H9 (cell line): ENCODE measurements at places on chromosomes 2 and 18. TPM values are rescaled to one million over a fixed set of nuclear protein-coding genes. Genes with fewer than 3 reads are reported as not detected.

DNA sequence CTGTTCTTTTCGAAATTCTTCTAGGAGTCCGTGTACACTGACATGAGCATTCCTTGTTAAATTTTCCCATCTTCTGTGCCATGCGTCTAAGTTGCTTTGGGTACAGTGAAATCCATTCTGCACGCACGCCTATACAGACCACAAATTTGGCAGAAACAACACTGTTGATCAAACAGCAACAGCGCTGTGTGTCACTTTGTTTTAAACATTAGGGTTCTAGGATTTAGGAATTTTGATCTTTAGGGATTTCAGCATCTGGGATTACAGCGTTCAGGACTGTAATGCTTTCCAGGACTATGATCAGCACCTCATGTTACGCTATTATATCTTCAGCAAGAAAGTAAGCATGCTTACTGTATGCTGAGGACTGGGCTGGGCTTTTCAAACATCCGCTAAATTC lies 47.1 kb upstream of the FHL2 start:
- no peak for DNase-seq

DNA sequence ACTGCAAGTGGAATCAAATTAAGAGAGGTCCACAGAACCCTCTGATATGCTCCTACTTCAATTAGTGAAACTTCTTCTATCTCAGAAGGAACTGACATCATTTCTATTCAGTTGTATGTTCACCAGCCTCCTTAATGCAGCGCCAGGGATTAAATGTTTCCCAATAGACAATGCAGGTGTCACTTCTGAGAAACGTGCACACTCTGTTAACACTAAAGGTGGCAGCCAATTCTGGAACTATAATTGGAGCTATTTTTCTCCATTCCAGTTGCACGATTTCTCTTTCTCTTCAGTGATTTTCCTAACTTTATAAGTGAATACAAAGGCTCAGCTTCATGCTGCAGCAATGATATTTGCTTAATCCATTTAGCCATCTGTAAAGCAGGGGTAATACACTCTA lies 821.9 kb downstream of the TDRD15 start:
- no peak for DNase-seq

DNA sequence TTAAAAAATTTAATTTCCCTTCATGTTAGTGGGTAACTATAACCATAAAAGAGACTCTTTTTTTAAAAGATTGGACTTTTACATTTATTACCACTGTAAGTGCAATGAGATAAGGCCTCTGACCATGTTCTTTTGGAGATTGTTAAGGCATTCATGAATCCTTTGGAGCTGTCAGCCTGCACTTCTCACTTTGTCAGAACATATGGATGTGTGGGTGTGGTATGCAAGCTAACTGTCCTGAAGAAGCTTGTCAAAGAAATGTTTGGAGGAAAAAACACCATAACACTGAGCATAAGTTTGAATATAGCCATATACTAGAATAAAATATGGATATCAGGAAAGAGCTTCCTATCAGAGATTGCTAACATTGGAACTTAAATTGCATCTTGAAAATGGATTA lies 754.1 kb downstream of the DPP10 start:
- no peak for DNase-seq

- DNase-seq: no peak
Observed at GRCh38 chr18:80191264-80191663, 56.0 kb downstream of the PARD6G start.

DNA sequence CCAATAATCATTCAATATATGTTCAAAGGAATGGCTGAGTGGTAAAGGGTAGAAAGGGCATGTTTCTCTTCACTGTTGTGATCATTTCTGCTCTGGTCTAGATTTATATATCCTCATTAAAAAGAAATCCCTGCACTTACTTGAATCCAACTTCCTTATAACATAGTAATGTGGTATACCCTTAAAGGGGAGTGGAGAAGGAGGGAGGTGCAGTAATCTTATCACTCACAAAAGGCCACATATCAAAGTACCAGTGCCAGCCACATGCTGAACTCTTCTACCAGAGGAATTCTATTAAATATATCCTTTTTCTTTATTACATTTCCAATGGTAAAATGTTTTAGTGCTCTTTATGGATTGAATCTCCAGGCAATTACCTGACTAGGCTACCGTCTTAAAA lies 3.3 kb downstream of the KATNAL2 start:
- no peak for DNase-seq

DNA sequence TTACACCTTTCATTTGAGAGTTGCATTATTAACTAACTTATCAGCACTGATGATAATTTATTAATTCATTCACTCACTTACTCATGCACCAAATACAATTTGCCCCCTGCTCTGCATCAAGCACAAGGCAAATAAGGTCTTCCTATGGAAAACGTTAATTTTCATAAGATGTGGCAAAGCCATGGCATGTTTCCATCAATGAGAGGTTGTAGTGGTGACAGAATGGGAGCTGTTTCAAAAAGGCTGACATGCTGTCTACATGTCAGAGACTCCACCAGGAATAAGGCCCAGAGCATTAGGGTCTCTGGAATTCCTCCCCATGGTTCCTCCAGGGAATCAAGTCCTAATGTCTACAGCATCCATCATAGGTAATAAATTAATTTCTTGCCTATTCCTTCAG lies 978.8 kb downstream of the TMEM182 start:
- DNase-seq: no peak

GRCh38 chr18:36561046-36561445 lies 263.5 kb downstream of the FHOD3 start:
- DNase-seq: no peak

GRCh38 chr2:178513876-178514275 lies 33.6 kb downstream of the PLEKHA3 start:
- DNase-seq: no peak

Gene FOXI3
- 18.3 and 19.2 TPM in 2 replicates for total RNA-seq

Gene GPR17
- 0.35 TPM in 1 of 2 replicates, not detected in the other for total RNA-seq
